ENCODE measurements at places on chromosomes 6 and 20.

DNA sequence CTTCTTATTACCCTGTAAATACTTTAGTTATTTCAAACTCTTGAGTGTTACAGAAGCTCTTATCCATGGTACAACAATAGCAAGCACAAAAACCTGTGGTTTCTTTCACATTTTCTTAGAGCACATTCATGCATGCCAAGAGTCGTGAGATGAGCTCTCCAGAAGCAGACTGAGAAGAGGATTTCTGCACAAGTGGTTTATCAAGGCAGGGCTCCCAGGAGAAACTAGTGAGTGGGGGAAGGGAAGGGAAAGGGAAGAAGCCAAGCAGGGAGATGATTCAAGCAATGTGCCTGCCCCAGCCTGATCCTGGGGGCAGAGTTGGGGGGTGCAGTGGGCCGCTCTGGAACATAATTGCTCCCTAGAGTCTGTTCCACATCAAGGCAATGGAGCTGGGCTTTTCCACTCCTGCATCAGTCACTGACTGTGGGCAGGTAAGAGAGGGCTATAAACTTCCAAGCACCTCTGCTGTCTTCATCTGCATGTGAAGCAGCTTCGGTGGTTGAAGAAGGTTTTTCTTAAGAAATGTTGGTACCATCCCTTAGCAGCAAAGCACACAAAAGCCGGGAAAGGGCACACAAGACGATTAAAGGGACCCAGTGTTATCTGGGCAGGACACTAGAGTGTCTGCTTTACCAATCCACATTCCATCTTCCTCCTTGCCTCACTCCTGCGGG, 152.1 kb downstream of the PLCB4 start:
- no peak for DNase-seq

DNA sequence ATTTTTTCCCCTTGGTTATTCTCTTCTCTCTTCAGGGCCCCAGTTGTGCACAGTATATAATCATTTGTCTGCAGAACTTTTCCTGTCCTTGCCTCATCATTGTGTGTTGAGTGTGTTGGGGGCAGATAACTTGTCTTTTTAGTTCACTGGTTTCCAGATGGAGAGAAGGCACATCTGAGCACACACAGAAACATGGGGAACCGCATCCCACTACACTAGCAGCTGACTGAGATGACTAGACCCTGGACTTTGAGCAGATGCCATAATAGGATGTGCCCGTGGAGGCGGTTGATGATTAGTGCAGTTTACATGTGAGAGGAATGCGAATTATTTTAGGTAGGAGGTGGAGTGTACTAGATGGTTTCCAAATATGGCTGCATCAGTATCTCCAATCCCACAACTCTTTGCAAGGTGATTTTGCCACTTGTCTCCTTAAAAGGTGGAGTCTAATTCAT, 26.5 kb upstream of the SH3BGRL2 start:
- DNase-seq = no peak

DNA sequence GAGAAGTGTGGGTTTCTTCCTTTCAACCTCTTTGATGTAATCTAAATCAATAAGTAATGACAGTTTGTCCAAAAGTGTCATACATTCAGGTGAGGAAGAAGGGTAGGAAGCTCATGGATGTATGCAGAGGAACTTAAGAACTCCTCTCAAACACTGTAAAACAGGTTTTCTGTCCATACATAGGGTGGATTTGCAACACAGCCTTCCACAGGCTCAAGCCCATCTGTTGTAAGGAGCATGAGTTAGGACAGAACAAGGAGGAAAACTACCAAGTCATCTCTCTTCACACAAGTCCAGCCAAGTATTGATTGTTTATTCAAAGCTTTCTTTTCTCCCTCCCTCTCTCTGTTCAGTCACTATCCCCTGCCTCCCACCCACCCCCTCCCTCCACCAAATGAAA, 49.0 kb upstream of the CDYL start:
- no peak for DNase-seq

GRCh38 chr6:62059901-62060300, 226.1 kb downstream of the KHDRBS2 start:
- no peak for DNase-seq

GRCh38 chr6:148973538-148974208, 226.8 kb downstream of the UST start:
- no peak for DNase-seq

GRCh38 chr6:72363844-72364740, 257.8 kb upstream of the KCNQ5 start:
- no peak for DNase-seq

- DNase-seq = no peak
Observed at GRCh38 chr6:1890987-1891386, 281.3 kb downstream of the FOXC1 start.

DNA sequence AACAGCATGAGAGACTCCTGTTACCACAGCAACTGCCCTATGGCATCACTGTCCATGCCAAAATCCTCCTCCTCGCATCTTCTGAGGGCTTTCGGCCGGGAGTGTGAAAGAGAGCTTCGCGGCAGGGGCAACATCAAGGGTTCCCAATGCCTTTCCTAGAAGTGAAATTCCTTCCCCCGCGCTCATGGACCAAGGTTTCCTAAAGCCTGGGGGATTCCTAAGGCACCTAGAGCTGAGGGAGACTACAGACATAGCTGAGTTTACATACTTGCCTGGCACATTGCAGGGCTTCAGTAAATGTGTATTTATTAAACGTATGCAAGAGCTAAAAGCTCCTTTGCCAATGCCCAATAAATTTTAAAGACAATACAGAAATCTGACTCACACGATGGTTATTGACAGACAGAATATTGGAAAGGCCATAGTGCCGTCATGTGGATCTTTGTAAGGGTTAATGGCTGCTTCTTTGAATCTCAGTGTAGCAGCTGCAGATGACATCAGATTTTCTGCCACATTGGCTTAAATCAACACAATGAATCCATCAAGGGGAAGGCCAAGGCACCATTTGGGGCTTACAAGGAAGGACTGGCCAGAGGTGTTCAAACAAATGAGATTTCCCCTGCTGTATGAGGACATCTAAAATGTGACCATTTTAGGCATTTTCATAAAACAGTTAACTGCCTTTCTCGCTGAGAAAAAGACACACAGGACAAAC, 281.2 kb upstream of the JARID2 start:
- no peak for DNase-seq

DNA sequence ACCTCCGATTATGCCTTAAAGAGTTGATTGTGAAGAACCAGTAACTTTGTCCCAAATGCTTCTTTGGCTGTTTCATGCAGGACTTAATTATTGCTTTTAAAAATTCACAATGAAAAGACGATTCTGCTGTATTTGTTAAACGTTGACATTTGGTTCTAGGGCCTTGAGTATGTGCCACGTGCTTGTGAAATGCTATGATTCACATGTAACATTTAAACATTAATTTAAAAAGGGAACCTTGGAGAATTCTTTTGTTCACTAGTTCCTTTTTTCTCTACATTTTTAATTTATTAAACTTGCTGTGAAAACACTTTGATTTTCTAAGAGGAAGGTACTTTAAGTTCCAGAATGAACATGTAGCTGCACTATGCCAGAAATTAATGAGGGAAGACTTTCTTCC, 9.5 kb downstream of the GZF1 start:
- no peak for DNase-seq

DNA sequence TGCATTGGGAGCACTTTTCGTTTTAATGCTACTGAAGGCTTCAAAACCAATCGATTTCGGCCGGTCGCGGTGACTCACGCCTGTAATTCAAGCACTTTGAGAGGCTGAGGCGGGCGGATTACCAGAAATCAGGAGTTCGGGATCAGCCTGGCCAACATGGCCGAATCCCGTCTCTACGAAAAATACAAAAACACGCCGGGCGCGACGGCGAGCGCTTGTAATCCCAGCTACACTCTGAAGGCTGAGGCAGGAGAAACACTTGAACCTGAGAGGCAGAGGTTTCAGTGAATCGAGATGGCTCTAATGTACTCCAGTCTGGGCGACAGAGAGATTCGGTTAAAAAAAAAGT, 58.4 kb downstream of the TRIM38 start:
- peak; percentile 23 for DNase-seq

DNA sequence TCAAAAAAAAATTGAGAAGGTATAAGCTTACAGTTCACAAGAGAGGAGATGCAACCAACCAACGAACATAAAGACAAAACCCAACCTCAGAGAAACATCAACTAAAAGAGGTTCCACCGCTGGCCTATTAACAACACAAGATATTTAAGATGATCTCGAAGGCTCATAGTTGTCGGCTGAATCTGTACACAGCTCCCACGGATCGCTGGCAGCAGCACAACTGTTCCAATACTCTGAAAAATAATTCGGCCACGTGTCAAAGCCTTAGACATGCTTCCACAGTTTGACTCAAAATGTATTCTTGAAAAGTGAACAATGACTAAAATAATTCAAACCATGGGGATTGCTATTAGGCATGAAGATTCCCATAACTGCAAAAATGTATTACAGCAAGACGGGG, 13.7 kb downstream of the EXOC2 start:
- DNase-seq = no peak

- no peak for DNase-seq
Observed at GRCh38 chr20:32227744-32228688, 20.3 kb downstream of the POFUT1 start.

GRCh38 chr6:33633462-33634158, 12.5 kb downstream of the ITPR3 start:
- no peak for DNase-seq

DNA sequence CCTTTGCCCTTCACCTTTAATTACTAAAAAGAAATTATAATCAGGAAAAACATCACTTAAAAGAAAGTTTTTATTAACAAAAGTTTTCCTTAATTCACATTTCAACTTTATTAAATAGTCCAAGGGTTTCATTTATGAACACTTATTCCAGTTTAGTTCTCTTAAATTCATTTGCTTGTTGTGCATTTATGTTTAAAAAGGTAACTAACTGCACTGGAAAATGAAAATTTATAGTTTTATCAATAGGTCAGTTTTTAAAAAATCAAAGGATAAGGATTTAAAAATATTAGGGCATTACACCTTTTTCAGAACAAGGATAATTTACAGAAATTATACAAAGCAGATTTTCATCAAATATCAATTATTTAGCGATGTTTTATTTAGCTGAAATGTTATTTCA, 958 bp upstream of the ATP5F1E start:
- DNase-seq = no peak

DNA sequence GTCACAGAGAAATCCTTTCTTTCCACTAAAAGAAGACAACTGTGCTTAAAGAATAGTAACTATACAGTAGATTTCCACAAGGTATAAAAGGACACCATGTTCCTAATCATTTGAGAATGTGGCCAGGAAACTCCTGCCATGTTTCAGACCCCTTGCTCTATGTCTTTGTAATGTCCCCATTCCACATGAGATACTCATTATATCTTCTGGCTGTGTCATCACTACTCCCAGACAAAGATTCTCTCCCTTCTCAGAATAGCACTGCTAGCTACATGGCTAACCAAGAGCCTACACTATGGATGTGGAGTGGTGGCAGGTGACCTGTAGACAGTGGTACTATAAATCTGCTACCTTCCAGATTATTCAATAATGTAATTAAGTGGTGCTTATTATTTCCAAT, 218.1 kb upstream of the MCHR2 start:
- no peak for DNase-seq

DNA sequence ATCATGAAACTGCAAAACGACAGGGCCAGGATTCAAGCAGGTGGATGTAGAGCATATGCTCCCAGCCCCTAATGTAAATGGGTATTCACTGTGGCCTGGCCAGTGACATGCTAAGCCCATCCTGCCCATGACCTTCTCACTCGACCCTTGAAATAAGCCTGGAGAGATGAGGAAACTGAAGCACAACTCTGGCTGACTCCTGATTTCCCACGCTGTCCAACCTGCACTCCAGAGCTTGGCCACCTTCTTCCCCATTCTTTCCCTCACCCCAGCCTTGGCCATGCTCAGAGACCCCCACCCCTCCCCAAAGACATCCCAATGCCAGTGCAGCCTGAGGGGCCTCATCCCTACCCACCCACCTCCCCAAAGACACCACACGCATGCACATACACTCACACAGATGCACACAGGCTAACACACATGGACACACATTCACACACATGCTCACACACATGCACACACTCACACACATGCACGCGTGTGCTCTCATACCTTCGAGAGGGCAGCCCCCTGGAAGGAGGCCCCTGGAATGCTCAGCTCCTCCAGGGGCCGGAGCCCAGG, 12.4 kb downstream of the TFEB start:
- DNase-seq = no peak

DNA sequence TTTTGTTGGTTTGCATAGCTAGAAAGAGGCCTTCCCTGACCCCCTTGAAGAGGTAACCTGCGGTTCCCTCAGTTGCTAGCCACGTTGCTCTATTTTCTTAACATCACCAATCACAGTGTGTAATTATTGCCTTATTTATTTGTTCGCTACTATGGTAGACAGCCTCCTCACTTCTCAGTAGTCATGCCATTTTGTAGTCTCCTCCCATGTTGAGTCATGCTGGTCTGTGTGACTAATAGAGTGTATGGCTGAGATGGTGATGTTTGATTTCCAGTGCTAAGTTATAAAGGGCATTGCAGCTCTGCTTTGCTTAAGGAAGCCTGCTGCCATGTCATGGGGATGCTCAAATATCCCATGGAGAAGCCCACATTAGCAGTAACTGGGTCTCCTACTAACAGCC, 236.6 kb upstream of the CHD6 start:
- DNase-seq = no peak

GRCh38 chr6:88124925-88125557, 41.1 kb downstream of the CNR1 start:
- DNase-seq = no peak

- no peak for DNase-seq
Observed at GRCh38 chr20:22779878-22780277, 195.5 kb upstream of the FOXA2 start.

DNA sequence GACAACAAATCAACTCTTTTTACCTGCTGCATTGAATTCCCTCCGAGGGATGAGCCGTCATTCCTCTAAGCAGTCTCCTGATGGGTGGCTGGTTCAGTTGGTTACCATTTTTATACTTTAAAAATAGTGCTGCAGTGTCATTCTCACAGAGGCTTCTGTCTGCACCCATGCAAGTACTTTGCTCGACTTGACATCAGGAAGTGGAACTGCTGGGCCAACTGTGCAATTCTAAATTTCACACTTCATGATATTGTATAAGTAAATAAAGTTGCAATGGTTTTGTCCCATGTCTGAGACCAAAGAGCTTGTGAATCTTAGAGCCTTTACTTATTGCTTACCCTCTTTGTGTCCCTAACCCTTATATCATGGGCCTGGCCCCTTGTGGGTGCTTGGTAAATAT, 2.5 kb downstream of the BTN3A1 start:
- no peak for DNase-seq

- no peak for DNase-seq
Observed at GRCh38 chr6:113352831-113353230, 504.3 kb upstream of the MARCKS start.

GRCh38 chr20:19511931-19512330, 246.1 kb upstream of the RIN2 start:
- no peak for DNase-seq
